ENCODE measurements at places on chromosomes 13 and 19.
A peak's percentile ranks its signal among the peaks of the same experiment; 100 is the strongest.

- DNase-seq: no peak
Measured at GRCh38 chr13:79770056-79770455, 289.1 kb downstream of the NDFIP2 start.

GRCh38 chr13:105414639-105415038, 1120.8 kb downstream of the EFNB2 start:
- DNase-seq: no peak

- DNase-seq: no peak
Measured at GRCh38 chr19:30374865-30375552, 2.8 kb downstream of the ZNF536 start.

GRCh38 chr19:41876847-41877832, at the start of gene CD79A:
Gene CD79A, plus strand, starts transcription at chr19:41877279. Its CDS starts 26 bp downstream, at chr19:41877305.
- no peak for DNase-seq

- DNase-seq: peak; percentile 52
Measured at GRCh38 chr19:15378534-15379082, 979 bp downstream of the AKAP8 start.

DNA sequence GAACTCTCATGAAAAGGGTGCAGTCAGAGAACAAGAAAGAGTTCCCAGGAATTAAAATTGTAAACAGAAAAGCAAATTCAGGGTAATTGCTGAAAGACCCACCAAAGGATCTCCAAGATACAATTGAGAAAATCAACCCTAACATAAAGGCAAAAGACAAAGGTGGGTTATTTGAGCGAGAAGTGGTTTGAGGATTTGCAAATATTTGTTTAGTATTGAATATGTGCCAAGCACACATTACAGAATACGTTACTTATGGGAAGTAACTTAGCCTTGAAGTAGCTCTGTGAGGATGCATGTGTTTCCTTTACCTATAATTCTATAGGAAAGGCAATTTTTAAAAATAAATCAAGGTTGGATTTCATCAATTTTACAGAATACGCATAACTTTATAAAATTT, 10.0 kb upstream of the CEACAM21 start:
- no peak for DNase-seq

- DNase-seq: no peak
Measured at GRCh38 chr13:26255115-26255514, 1.2 kb downstream of the CDK8 start.

DNA sequence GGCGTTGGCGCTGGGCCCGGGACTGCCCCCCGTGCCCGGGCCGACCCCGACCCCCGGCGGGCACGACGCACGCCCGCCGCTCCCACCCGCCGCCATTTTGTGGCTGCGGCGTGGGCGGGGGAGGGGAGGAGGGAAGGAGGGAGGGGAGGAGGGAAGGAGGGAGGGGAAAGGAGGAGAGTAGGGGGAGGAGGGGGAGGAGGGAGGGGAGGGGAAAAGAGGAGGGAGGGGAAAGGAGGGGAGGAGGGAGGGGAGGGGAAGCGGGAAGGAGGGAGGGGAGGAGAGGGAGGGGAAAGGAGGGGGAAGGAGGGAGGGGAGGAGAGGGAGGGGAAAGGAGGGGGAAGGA, at the start of gene BTBD2:
TSS of gene BTBD2 (minus strand) at position 107 of the 343 bp plus-strand sequence. CDS start at position 96, 11 bp downstream.
- DNase-seq: peak; percentile 44

GRCh38 chr13:98576963-98577835, at the start of gene STK24:
Gene STK24, minus strand, starts transcription at chr13:98577107. Its CDS starts 321 bp downstream, at chr13:98576786.
- DNase-seq: peak; percentile 66

GRCh38 chr19:40705362-40705651, 11.4 kb downstream of the COQ8B start:
- no peak for DNase-seq

DNA sequence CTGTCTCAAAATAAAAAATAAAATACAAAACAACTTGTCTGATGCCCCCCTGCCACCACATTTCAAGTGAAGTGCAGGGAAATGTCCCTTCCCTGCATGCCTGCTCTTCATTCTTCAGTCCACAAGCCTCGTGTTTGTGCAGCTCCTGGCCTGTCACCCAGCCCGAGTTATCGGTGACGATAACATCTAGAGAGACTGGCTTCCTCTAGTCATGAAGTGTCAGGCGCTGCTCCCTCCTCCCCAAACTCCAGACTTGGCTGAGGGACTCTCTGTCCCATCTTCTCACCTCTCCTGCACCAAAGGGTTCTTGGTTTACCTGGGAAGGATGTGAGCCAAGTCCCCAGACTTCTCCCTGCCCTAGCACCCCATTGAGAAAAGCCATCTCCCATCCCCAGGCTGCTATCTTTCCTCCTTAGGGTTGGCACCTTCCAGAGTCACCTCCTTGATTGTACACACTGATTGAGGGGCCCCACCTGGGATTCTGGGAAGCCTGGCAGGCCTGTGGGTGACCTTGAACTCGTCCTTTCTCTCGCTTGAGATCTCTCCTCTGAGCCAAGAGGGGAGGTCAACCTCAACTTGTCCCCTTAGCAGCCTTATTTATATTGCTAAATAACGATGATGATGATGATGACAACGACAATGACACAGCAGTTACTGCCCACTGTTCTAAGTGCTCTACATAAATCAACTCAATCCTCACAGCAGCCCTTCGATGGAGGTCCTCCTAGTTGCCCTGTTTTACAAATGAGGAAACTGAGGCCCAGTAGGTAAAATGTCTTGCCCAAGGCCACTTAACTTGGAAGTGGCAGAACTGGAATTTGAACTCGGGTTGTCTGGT, 13.1 kb upstream of the PLAUR start:
- no peak for DNase-seq

GRCh38 chr19:8023371-8023770, 17.9 kb upstream of the ELAVL1 start:
- DNase-seq: no peak

- no peak for DNase-seq
Measured at GRCh38 chr13:46982856-46983582, 86.2 kb upstream of the HTR2A start.

DNA sequence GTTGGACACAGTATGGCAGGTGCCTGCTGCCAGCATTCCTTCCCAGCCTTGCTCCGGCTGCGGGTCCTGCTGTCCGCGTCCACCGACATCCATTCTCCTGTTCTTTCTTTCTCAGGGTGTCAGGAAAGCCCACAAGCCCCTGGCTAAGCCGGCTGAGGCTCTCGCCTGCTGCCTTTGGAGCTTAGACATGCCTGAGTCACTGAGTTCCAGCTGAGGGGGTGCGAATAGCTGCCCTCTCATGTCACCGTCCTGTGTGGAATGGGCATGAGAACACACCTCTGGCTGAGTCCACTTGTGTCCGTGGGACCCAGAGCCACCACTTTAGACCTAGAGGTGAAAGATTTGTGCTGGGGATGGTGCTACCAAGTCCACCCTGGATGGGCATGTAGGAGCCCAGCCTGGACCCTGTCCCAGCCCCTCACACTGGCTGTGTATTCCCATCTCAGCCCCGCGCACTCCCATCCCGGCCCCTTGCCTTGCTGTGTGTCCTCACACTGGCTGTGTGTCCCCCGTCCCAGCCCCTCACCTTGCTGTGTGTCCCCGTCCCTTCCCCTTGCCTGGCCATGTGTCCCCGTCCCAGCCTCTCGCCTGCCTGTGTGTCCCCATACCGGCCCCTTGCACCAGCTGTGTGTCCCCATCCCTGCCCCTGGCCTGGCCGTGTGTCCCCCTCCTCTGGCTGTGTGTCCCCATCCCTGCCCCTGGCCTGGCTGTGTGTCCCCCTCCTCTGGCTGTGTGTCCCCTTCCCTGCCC, 24.6 kb upstream of the IRS2 start:
- no peak for DNase-seq

- no peak for DNase-seq
Measured at GRCh38 chr13:112764864-112765561, 75.2 kb downstream of the ATP11A start.

DNA sequence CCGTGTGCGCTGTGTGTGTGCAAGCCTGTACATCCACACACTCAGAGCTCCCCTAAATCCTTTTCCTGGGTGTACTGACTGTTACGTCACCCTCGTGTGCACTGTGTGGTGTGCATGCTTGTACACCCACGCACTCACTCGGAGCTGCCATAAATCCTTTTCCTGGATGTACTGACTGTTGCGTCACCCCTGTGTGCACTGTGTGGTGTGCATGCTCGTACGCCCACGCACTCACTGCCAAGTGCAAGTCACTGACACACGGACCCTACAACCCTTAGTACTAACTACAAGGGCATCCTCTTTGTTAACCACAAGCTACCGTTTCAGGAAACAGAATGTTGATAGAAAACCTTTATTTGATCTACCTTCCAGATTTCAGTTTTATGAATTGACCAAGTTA, 983.4 kb downstream of the EFNB2 start:
- DNase-seq: no peak

DNA sequence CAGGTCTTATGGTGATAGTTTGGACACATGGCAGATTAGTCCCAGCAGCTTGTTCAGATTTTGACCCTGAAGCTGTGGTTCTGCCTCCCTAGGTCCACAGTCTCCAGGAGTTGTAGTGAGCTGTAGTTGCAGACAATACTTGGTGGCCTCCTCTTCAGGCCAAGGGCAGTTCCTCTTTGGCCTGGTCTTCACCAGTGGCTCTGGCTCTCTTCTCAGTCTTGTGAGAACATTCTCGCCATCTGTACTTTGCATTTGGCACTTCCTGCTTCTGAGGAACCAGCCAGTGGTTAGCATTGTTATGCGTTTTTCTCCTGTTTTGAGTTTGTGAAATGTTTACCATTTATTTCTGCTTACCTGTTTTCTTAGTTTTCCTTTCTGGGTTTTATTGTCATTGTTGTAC, 40.7 kb downstream of the PCCA start:
- DNase-seq: no peak

Data from mammary epithelial cell (primary cell).